ENCODE measurements at places on chromosomes 5 and 9.

DNA sequence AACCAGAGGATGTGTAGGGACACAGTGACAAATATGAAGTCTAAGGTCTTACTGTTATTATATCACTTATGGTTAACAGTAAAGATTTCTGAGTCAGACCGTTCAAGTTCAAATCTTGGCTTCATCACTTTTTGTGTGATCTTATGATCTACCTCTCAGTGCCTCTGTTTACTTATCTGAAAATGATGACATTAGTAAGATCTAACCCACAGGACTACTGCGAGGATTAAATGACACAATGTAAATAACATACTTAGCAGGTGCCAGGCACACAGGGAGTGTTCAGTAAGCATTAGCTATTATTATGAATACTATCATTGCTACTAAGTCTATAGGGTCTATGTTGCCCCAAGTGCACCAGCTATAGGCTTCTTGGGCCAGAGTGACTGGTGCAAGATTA, 2.0 kb downstream of the IRF1 start:
- no peak for DNase-seq

GRCh38 chr5:139652788-139653241, 4.7 kb downstream of the CXXC5 start:
- DNase-seq = no peak

DNA sequence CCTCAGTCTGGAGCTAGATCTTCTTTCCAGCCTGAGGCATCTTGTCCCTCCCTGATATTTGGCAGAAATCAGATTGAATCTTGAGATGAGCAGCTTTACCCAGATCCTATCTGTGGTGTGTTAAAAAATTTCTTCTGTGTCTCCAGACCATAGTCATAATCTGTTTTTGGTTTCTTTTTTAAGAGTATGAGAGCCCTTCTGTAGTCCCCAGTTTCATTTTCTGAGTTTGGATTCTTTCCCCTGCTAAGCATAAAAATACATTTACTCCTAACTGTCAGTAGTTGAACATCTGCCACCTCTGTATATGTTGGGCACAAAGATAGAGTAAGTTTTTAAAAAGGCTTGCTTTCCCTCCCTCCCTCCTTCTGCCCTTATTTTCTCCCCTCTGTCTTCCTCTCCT, 137.7 kb downstream of the CNTLN start:
- DNase-seq = no peak

DNA sequence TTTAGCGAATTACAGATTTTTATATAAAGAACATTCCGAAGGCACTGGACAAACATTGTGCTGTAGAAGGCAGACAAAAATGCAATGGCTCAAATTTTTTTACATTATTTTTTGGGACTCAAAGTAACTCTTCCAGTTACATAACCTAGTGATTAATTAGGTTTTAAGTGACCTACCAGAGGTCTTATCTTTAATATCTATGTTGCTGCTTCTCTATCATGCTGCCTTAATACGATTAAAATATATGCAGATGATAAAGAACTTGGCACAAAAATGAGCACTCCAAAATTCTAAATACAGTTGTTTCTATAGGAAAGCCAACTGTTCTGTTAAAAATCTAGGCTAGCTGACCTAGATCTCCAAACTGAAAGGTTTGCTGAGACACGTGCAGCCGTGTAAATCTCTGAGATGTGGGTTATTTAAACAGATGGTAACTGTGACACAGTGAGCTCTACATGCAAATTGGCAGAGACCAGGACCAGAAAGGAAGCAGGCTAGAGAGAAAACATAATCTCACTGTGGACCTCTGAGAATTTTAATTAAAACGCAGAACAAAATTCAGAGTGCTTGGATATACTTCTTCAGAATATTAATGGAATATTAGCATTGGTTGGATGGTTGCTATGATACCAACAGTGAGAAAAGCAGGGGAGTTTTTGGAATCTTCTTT, 56.2 kb downstream of the CAMK4 start:
- no peak for DNase-seq

GRCh38 chr5:82422001-82422740, 144.0 kb upstream of the RPS23 start:
- no peak for DNase-seq

DNA sequence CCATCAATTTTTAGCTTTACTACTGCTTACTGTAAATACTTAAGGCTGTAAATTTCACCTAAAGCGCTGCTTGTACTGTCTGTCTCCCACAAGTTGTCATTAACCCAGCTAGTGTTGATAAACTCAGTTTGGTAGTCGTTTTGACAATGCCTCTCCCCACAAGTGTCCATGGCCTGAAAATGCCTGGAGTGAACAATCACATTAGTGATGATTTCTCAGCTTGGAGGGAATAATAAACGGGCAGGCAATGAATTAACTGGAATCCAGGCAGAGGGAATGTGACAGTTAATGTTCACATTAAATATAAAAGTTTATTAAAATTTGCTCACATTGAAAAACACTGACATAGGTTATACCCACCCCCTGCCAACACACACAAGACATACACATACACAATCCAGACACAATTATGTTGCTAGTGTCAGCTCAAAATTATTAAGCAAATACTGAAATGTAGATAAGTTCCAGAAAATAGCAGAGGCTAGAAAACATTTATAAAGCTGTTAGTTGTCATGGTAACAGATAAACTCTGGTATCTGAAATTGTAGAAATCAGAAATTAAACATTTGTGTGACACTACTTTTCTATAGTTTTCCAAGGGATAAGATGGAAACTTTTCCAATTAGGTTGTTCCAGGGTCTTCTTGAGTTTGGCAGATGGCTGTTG, 341.9 kb downstream of the DIRAS2 start:
- no peak for DNase-seq

DNA sequence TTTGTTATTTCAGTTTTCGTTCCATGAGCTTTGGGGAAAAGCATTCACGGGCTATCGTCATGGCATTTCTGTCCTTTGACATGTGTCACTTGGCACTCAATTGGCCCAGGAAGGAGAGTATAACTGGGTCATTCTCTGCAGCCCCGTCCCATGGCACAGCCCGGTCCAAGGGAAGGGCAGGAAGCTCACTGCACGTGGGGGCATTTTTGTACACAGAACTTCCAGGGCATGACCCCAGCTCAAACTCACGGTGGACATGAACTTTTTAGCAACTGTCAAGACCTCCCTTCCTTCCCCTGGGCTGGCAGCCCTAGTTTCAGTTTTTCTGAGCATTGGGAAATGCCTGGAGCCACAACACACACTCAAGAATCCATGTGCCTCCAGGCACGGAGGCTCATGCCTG, 161.6 kb upstream of the PANK3 start:
- no peak for DNase-seq

GRCh38 chr5:170219615-170220014, 13.2 kb upstream of the C5orf58 start:
- no peak for DNase-seq

GRCh38 chr9:78552802-78553201, 255.9 kb downstream of the PSAT1 start:
- DNase-seq = no peak

- DNase-seq = no peak
Measured at GRCh38 chr5:170941788-170942187, 80.0 kb downstream of the RANBP17 start.

DNA sequence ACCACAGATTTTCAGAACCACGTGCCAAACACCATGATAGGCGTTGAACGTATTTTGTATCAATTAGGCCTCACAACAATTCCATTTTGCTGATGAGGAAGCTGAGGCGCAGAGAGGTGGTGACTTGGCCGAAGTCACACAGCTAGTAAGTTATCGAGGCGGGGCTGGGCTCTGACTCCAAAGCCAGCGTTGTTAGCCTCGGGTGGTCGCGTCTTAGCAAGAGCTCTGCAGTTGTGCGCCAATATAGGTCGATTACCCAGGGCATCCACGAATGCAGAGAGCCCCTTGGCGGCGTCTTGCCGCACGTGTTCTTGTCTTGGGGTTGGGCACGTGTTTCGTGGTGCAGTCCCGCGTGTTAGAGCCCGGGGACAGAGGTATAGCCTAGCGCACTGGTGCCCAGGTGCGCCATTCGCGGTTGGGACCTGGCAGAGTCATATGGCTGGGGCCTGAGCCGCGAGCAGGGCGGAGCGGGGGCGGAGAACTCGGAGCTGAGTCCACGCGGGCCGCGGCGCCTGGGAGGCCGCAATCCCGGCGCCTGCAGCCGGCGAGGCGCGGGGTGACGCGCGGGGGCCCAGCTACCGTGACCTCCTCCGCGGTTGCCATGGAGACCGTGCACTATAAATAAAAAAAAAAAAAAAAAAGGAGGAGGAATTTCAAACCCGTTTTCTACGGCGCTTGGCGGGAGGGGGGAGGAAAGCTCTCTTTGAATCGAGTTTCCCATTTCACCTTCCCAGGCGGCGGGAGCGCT, 62.3 kb downstream of the CXXC5 start:
- peak; percentile 77 for DNase-seq

- no peak for DNase-seq
Measured at GRCh38 chr5:87787625-87788256, 375.0 kb upstream of the CCNH start.

- DNase-seq = no peak
Measured at GRCh38 chr5:37319037-37319782, 51.7 kb downstream of the NUP155 start.

- DNase-seq = no peak
Measured at GRCh38 chr5:61965490-61965889, 340.5 kb upstream of the KIF2A start.

DNA sequence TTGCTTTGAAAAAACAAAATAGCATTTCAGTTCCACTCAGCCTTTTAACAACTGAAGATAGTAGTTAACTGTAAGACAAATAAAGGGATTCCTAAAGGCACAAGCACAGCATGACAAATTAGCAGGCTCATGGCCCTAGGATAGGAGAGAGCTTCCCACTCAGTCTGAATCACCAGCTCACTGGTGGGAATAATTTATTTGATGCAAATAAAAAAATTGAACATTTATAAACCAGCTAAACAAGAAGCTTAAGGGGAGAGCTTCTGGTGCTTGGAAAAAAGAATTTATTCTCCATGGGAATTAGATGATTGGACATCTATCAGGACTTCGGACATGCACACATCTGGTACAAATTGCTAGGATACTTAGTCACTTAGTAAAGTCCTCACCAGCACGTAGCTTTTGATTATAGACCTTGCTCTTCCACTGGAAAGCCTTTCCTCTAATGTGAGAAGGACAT, 294.1 kb upstream of the TNC start:
- no peak for DNase-seq

GRCh38 chr5:124604419-124604818, 142.0 kb downstream of the ZNF608 start:
- no peak for DNase-seq

GRCh38 chr5:28398185-28398584, 1359.8 kb upstream of the CDH9 start:
- no peak for DNase-seq

DNA sequence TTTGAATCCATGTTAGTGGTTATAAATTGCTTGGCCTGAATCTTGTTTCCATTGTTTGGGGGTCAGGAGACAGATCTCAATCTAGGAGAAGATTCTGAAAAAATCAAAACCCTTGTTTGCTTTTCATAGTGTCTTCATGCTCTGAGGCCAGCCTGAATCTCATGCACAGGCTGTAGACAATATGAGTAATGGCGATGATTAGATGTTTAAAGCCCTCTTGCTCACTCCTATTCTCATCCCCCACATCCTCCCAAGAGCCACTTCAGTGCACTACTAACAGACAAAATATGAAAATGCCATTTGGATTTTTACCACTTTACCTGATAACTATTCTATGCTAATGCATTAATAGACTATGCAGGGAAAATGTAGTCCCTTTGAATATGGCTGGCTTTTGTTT, 129.4 kb downstream of the NUDT12 start:
- DNase-seq = no peak

DNA sequence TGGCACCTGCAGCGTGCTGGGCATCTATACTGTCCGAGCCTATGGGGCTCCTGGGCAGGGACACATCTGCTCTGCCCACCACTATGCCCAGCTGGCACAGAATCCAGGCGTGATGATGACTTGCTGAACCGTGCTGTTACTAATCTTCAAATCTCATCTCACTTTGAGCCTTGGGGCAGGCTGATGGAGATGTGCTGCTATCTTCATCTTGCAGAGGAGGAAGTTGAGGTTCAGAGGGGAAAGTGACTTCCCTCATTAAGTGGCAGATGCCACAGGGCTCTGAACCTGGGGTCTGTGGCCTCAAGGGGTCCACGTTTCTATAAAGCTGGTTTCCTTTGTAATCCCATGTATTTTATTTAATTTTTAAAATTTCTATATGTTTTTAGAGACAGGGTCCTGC, 4.7 kb downstream of the SLC2A6 start:
- no peak for DNase-seq

DNA sequence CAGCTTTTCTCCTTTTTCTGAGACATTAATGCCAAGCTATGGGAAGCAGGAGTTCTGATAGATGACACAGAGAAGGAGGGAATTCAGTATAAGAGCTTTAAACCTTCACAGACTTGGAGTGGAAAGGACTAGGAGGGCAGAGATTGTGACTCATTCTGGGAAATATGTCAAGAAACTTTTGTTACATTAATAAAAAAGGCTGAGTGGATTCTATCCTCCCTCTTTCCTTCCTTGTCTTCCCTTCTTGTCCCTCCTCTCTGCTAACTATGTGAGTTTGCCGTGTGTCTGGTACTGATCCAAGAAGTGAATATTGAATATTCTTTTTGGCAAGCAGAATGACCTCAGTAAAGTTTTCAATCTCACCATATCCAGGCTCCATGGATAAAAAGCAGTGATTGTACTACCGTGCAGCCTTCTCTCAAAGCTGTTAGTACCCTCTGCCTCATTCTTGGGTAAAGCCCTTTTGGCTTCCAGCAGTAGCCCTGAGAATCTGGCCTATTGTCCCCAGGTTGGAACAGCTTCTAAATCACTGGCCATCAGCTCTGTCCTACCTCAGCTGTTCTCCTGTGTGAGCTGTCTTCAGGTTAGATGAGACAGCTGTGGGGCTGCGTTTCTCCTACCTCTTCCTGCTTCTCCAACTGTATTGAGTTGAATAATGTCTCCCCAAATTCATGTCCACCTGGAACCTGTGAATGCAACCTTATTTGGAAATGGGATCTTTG, 73.9 kb downstream of the ATG10 start:
- no peak for DNase-seq

DNA sequence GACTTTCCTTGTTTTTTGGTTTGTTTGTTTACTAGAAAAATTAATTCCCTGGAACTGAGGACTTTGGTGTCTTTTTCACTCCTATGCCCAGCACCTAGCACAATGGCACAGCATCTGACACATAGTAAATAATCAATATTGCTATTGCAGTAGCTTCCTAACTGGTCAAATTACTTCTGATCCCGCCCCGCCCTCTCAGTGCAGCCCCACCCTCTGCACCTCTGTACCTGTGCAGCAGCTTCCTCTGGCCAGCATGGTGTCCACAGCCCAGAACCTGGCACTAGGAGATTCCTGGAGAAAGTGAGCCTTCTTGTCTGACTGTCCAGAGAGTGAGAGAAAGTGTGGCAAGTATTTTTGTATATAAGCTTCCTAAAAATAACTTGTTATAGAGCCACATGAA, 343.2 kb downstream of the ZNF608 start:
- no peak for DNase-seq

GRCh38 chr9:130180516-130180915, 8.3 kb downstream of the NCS1 start:
- DNase-seq = no peak

- no peak for DNase-seq
Measured at GRCh38 chr9:24073007-24073592, 247.1 kb upstream of the ELAVL2 start.
